ENCODE measurements at places on chromosomes 7 and 10.

DNA sequence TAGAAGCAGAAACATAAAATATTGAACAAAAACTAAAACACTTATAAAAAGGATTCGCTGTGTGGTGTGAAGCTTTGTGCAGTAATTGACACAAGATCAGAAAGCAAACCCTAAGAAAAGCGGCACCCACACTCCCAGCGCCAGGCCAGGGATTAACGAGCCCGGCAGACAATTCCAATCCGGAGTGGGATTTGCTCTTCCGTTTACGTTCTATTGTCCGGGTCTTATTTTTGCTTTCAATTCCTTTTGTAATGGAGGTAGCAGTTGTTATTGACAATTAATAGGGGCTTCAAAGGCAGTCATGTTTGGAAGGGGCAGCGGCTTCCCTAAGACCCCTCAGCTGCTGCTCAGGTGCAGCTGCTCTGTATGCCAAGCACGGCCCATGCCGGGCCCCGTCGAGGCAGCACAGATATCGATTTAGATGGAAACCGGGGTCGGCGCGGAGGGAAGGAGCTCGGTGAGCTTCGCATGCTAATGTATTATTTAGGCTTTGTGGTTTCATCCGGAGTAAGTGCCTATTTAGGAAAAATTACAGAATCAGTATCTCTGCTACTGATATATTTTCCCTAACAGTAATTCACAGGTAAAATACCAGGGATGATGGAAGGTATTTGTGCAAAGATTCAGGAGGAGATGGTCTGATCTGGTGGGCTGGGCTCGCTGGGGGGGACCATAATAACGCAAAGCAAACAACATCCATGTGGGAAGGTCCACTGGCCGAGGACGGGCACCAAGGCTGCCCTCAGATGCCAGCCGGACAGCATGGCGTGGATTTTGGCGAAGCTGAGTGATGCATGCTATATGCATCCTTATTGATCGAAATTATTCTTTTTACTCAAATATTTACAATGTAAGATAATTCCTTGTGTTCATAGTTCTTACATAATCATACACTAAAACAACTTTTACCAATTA is 561.7 kb downstream of the PTPRN2 start:
- no peaks in the 10 kb centered on the region for H3K36me3 ChIP-seq
- DNase-seq: no peak
- H3K4me3 ChIP-seq: no peak overlapping the region
- H3K4me1 ChIP-seq: no peaks in the 10 kb centered on the region

- H3K4me3 ChIP-seq: no peak overlapping the region
- DNase-seq: no peak
- H3K27ac ChIP-seq: no peak overlapping the region
- no peaks in the 10 kb centered on the region for H3K36me3 ChIP-seq
- no peaks in the 10 kb centered on the region for H3K4me1 ChIP-seq
These were observed 87.5 kb downstream of the FAM204A start for GRCh38 chr10:118254654-118255053.

DNA sequence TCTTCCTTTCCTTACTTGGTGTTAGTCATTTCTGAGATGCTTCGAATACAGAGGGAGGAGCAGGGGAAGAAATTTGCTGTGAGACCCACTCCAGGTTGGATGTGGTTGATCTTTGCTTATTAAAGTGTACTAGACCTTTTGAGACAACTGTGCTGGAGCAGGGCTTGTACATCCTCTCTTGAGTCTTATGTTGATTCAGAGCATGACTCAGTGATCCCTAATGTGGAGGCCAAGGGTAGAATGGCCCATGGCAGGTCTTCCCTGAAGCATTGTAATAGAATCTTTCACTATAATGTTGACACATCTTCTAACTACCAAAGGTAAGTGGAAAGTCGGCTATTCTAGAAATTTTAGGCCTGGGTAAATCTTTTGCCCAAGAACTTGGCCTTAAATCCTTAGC is 17.0 kb upstream of the SFR1 start:
- no peak overlapping the region for H3K4me3 ChIP-seq
- H3K27me3 ChIP-seq: no peaks in the 10 kb centered on the region
- no peak for DNase-seq
- H3K36me3 ChIP-seq: no peaks in the 10 kb centered on the region
- H3K27ac ChIP-seq: no peak overlapping the region

DNA sequence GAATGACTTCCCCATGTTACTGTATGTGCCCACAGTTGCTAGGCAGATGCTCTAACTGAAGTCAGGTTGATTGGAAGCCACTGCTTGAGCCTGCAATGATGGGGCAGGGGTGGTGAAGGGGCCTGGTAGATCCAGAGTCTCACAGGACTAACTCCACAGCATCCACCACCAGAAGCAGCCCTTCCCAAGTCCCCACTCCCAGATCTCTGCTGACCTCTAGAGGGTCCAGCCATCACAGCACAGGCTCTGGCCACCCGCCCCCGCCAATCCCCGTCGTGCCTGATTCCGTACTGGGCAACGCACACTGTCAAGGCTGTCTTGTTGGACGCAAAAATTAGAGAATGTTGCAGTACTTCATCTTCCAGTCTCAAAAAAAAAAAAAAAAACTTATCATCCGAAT is 136.8 kb upstream of the PDE1C start:
- H3K4me3 ChIP-seq: no peak overlapping the region
- no peak overlapping the region for H3K27ac ChIP-seq
- H3K36me3 ChIP-seq: no peaks in the 10 kb centered on the region
- peaks cover 3% of the 10 kb centered on the region for H3K4me1 ChIP-seq

GRCh38 chr10:60962946-60963345 is 19.0 kb upstream of the RHOBTB1 start:
- peaks cover 23% of the 10 kb centered on the region for H3K4me1 ChIP-seq
- H3K27ac ChIP-seq: no peak overlapping the region
- no peak overlapping the region for H3K4me3 ChIP-seq
- H3K36me3 ChIP-seq: no peaks in the 10 kb centered on the region
- no peak for DNase-seq
- H3K27me3 ChIP-seq: peaks cover under 1% of the 10 kb centered on the region

GRCh38 chr7:3695602-3696001 is 394.6 kb downstream of the SDK1 start:
- no peak overlapping the region for H3K4me3 ChIP-seq
- H3K4me1 ChIP-seq: no peaks in the 10 kb centered on the region
- no peaks in the 10 kb centered on the region for H3K36me3 ChIP-seq
- DNase-seq: peak; percentile 14
- H3K27me3 ChIP-seq: peaks cover 23% of the 10 kb centered on the region

- H3K27me3 ChIP-seq: no peaks in the 10 kb centered on the region
- H3K36me3 ChIP-seq: peaks cover 40% of the 10 kb centered on the region
- no peak overlapping the region for H3K4me3 ChIP-seq
- no peak overlapping the region for H3K27ac ChIP-seq
These were observed 45.9 kb upstream of the DNAAF5 start for GRCh38 chr7:680411-681127.
